Esophagus mucosa (tissue), 1 donor: ENCODE measurements at places on chromosomes 7 and 10.

DNA sequence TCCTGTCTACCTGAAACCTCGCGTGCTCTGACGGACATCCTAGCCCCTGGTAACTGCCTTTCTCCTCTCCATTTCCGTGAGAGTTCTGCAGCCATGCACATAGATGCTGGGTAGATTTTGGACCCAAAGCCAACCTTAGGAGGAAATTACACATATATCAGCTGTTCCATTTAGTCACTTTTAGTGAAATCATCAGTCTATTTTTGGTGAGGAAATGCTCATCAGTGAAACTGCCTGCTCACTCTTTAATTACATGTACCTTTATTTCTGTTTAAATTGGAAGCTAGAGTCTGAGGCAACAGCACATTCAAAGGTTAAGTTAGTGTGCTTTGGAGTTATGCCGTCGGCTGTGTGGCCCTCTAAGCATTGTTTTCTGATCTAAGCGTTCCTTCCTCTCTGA lies 231.3 kb downstream of the WDR37 start:
- ATAC-seq: peak; percentile 8

GRCh38 chr7:6231184-6231583 lies 41.2 kb downstream of the CYTH3 start:
- ATAC-seq: no peak

DNA sequence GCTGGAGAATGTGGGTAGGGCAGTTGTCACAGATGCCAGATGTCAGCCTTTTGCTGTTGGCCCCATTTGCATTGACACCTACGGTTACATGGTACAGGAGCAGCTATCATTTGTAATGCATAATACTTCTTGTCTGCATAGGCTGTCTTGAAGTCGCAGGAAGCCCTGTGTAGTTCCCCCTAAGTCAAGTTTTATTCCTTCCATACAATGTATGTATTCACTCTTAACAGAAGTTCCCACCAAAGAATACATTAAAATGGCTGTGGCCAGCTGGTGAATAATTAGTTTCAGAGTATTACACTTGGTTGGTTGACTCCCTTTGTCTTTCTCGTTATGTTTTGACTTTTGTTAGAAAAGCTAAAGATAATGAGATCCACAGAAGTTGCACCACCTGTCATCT lies 1169.0 kb downstream of the REEP3 start:
- ATAC-seq: no peak

DNA sequence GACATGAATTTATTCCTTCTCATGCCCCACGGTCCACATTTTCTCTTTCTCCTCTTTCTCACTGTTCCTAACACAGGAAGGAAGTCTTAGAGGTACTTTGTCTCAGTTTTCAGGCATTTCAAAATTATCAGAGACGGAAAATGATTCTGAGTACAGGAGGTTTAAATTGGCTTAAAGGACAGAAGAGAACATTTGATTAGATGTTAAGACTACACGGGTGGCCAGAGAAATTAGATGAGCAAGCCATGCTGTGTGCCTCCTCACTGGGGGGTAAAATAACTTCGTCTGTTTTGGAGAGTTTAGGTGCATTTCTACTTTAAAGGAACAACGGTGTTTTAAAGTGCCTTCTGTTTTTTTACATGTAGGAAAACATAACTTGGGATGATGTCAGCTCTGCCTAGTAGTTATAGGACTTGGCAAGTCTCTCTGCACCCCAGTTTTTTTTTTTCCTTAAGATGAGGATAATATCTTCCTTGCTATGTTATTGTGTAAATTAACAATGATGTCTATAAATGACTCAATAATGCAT lies 66.9 kb downstream of the MCMBP start:
- no peak for ATAC-seq

- ATAC-seq: no peak
Measured at GRCh38 chr7:84913731-84914130, 273.1 kb downstream of the SEMA3D start.

DNA sequence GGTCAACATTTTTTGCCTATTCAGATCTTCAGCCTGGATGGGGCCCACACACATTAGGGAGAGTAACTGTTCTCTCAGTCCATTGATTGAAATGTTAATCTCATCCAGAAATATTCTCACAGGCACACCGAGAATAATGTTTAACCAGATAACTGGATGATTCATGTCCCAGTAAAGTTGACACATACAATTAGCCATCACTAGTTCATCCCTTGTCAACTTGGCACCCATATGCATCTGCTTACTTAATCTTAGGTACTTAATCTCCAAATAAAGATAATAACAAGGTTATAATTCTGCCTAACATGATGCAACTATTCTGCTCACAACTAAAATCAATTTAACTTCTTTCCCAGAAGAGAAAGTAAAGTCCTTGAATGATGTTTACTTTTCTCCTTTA lies 502.6 kb downstream of the ADRA2A start:
- ATAC-seq: no peak

- ATAC-seq: no peak
Measured at GRCh38 chr7:41336455-41336952, 366.4 kb downstream of the INHBA start.

DNA sequence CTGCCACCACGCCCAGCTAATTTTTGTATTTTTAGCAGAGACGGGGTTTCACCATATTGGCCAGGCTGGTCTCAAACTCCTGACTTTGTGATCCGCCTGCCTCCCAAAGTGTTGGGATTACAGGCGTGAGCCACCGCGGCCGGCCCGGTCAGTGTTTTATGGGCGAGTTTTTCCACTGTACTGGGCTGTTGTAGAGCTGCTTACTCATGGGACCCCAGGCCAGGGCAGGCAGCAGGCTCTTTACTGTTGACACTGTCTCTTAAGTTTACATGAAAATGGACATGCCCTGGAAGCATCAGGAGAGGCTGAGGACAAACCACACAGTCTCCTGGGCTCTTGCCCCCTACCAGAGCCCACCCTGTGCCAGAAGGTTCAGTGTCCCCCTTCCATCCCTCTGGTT lies 11.2 kb downstream of the NACAD start:
- no peak for ATAC-seq

- ATAC-seq: no peak
Measured at GRCh38 chr10:37314862-37315261, 189.5 kb downstream of the ANKRD30A start.

DNA sequence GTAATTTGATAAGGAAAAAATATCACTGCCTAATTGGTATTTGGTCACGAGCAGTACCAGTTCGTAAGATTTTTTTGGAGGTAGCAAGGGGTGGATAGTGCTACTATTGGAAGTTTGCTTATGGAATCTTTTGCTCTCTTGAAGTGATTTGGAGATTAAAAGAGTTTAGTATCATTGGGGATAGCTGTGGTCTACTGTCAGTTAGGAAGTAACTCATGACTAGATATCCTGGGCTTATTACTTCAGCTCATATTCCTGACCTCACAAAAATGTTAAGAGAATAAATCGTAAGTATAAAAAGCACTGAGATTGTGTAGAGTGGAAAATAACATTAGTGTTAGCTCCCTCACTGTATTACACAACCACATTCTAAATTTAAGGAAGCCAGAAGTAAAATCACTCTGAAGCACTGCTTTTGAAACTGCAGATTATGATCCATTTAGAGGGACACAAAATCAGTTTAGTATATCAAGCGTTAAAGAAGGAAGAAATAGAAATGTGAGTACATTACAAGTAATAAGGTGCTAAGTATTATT lies 22.6 kb downstream of the SGPL1 start:
- no peak for ATAC-seq

DNA sequence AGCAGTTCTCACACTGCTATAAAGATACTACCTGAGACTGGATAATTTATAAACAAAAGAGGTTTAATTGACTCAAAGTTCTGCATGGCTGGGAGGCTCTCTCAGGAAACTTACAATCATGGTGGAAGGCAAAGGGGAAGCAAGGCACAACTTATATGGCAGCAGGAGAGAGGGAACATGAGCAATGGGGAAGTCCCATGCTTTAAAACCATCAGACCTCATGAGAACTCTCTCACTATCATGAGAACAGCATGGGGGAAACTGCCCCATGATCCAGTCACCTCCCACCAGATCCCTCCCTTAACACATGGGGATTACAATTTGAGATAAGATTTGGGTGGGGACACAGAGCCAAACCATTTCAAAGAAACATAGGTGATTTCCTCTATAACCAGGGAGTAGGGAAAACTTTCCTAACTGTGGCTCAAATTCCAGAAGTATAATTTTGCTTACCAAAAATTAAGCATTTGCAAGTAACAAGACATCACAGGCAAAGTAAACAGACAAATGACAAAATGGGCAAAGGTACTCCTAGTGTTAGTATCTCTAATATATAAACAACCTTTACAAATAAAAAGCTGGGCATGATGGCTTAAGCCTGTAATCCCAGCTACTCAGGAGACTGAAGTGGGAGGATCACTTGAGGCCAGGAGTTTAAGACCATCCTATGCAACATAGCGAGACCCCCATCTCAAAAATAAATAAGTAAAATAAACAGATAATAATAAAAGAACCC lies 88.0 kb downstream of the KBTBD2 start:
- ATAC-seq: no peak

GRCh38 chr7:134031835-134032617 lies 95.1 kb upstream of the LRGUK start:
- ATAC-seq: no peak

DNA sequence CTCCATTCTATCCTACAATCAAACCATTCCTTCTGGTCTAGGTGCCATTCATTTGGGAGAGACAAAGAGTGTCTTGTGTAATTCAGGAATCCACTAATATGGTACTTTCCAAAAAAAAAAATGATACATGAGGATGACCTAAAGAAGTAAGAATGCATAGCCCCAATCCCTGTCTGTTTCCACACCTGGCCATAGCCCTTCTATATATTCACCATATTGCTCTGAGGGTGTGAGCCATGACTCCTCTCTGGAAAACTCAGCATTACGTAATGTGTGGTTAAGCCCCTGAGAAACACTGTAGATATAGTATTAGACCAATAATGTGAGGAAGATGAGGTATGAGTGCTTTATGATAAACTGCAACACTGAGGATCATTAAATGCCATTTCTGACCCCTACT lies 592.7 kb downstream of the INHBA start:
- no peak for ATAC-seq

GRCh38 chr10:116060864-116061263 lies 212.1 kb downstream of the GFRA1 start:
- ATAC-seq: no peak

- ATAC-seq: peak; percentile 85
Measured at GRCh38 chr10:133379152-133379800, at the start of gene PAOX. Gene PAOX, plus strand, starts transcription at chr10:133379262. Its CDS starts 55 bp downstream, at chr10:133379317.
